Brain microvascular endothelial cell (primary cell): ENCODE measurements at places on chromosomes 7 and 10.

- DNase-seq: no peak
Observed at GRCh38 chr10:133275684-133276092, 980 bp downstream of the ADAM8 start.

GRCh38 chr10:86165666-86166065 lies 200.9 kb downstream of the GRID1 start:
- DNase-seq: no peak

GRCh38 chr7:116549370-116549769 lies 24.5 kb downstream of the CAV1 start:
- DNase-seq: no peak

DNA sequence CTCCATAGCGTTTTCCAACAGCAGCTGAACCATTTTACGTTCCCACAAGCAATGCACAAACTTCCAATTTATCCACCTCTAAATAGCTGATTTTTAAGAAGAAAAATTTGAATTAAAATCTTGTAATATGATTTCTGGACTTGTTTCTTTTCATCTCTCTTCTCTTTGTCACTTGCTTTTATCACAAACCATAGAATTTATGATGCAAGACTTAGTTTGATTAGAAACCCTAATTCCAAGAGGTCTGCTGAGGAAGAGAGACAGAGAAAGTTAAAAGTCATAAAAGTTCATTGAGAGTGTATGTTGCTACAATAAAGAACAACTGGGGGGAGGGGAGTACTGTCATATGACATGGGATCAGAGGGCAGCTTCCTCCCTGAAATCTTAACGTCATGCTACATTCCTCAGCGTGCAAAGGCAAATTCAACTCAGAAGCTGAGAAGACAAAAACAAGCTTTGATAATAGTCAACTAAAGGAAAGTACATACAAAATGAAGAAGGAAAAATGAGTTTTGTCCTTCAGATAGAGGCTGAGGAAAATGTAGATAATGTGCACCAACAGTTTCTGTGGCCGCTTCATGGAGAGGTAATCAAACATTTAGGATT lies 18.4 kb upstream of the CUBN start:
- peak; percentile 83 for DNase-seq

- no peak for DNase-seq
Observed at GRCh38 chr7:70680743-70681468, 451.0 kb upstream of the GALNT17 start.

- no peak for DNase-seq
Observed at GRCh38 chr10:86376403-86376802, 9.8 kb upstream of the GRID1 start.

GRCh38 chr7:49127359-49127913 lies 203.1 kb downstream of the CDC14C start:
- DNase-seq: no peak

GRCh38 chr10:124603376-124604213 lies 140.6 kb downstream of the FAM53B start:
- no peak for DNase-seq

- DNase-seq: no peak
Observed at GRCh38 chr7:51315393-51316261, 982 bp downstream of the COBL start.

DNA sequence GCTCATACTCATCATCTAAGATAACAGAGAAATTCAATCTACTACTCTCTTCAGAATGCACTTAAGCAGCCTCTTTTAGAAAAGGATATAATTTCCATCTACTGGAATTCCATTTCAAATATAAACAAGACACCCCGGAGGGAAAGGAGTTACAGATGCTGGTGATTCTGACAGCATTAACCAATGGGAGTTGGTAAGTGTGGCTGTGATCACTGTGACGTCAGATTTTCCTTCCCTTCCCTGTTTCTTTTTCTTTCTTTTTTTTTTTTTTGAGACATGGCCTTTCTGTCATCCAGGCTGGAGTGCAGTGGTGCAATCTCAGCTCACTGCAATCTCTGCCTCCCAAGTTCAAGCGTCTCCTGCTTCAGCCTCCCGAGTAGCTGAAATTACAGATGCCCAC lies 106.6 kb downstream of the ACTR3B start:
- no peak for DNase-seq

DNA sequence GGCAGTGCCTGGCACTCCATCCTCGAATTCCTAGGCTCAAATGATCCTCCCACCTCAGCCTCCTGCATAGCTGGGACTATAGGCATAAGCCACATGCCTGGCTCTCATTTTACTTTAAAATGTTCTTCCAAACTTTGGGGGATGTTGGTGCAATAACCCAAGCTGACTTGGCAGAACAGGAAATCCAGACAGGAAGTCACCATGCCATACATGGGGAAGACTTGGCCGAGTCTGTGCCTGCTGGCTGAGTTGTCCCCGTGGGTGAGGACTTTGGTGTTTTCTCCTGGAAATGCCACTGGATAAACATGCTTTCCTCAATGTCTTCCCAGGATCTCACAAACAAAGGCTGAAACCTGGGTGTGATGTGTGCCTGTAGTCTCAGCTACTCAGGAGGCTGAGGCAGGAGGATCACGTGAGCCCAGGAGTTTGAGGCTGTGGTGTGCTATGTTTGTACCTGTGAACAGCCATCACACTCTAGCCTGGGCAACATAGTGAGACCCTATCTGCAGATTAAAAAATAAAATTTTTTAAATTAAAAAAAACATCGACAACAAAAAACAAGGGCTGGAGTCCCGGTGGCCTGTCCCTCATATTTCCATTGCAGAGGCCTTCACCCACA lies 19.8 kb downstream of the HKDC1 start:
- DNase-seq: no peak

- DNase-seq: peak; percentile 80
Observed at GRCh38 chr10:91604553-91605534, 28.0 kb downstream of the PPP1R3C start.

DNA sequence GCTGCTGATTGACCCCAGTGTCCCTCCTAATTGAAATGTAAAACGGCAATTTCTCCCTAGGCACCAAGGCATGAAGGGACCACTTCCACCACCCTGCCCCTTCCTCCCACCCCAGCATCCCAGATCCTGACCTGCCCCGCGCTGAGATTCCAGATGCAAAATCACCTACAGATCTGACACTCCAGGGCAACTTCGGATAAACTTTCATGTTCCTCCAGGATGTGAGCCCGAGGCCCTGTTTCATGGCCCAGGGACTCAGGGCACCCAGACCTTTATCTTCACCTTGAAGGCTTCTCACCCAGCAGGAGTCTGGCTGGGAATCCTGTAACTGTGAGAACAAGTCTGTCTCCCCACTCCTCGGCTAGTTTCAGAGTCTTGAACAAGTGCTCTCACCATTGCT lies 361.8 kb downstream of the PLXNA4 start:
- no peak for DNase-seq
